ENCODE measurements at places on chromosomes 3 and 15.

- no peak for DNase-seq
Measured at GRCh38 chr3:183438735-183439134, 10.3 kb upstream of the MCF2L2 start.

- no peak for DNase-seq
Measured at GRCh38 chr15:66822114-66822513, 120.1 kb downstream of the SMAD6 start.

- DNase-seq: no peak
Measured at GRCh38 chr3:147119346-147119745, 287.0 kb downstream of the ZIC4 start.

- no peak for DNase-seq
Measured at GRCh38 chr15:75672646-75673425, 25.1 kb downstream of the SNX33 start.

DNA sequence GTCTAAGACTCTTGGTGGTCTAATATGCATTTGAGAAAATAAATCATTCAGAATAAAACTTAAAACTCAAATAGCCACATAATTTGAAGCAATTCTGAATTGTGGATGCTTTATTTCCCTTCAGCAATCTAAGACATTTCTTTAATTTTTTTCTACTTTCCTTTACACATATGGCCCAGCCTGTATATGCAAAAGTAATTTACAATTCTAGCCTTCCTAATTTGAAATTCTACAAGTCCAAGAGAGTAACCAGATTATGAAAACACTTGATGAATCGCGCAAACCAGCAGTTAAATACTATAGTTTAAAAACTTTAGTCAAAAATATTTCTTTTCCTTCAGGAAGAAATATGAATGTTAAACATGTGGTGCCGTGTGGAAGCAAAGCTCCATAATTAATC is 1014.2 kb downstream of the TUSC7 start:
- no peak for DNase-seq

DNA sequence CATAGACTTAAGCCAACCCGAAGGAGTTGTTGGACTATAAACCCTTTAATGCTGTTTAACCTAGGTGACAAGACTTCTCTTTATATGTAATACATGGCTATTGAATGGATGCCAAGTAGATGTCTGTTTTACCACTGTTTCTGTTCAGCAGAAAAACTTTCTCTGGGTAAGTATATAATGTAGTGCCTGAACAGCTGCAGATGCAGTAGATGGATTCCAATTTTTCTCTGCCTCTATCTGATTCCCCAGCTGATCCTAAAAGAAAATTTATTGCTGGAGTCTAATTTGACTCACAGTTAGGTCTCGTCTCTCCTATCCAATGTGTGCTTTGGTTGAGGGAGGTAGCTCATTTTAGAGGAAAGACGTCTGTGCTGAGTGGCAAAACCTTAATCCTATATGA is 256.5 kb upstream of the CBLB start:
- no peak for DNase-seq

DNA sequence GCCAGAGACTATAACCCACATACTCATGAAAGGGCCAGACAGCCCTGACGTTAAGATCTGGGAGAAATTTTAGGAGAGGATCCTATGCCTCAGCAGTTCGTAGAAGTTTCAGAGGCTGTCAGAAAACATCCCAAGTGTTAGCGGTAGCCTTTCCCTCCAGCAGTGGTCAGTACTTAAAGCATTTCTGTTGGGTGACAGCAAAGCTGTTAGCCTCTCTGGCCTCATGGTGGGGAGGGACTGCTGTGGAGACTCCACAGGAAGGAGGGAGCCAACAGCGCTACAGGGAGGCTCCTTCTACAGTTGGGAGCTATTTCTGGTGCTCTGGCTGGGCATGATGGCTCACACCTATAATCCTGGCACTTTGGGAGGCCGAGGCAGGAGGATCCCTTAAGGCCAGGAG is 27.4 kb downstream of the IDH2 start:
- DNase-seq: no peak

DNA sequence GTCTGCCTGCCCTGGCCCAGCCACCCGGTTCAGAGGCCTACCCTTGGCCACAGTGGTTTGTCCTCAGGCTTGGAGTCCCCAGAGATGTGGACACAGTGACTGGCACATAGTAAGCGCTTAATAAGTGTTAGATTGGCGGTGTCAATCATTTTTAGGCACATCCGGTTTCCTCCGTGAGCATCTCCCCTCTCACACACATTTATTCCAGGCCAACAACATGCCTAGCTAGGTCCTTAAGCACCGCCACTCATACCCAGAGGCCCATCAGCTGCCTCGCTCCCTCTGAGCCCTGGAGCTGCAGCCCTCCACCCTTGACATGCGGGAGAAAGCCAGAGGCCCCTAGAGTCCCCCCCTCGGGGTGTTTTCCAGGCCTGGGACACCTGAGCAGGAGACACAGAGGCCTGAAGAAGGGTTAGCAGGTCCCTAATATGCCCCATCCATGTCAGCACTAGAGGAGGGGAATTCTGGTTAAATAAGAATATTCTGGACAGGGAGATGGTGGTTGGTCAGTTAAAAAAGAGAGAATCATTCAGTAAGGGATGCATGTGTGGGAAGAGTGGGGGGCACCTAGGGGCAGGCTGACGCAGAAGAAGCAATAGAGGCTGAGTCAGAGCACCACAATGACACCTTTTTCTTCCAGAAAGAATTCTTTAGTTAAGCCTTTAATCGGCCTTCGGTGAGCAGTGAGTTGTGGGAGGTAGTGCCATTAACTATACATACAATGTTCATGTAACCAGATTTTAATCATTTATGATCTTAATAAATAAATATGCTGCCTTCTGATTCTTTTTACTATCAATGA is 22.3 kb downstream of the NR2F2 start:
- DNase-seq: no peak

DNA sequence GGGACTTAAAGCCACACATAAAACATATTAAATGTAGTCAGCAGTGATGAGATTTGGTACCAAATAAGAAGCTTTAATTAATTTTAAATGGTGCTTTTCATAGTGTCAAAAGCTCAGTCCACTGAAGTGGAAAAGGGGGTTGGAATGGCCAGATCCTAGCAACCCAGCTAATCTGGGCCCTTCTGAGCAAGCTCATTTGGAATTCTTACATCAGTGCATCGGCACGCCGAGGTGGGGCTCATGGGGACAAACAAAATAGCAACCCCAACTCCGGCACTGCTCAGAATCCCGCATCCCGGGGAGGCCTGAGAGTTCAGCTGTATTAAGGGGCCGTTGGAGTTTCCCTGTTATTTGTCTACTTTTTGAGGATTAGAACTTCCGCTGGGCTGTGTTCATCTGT is 526.4 kb downstream of the SOX2 start:
- DNase-seq: no peak

DNA sequence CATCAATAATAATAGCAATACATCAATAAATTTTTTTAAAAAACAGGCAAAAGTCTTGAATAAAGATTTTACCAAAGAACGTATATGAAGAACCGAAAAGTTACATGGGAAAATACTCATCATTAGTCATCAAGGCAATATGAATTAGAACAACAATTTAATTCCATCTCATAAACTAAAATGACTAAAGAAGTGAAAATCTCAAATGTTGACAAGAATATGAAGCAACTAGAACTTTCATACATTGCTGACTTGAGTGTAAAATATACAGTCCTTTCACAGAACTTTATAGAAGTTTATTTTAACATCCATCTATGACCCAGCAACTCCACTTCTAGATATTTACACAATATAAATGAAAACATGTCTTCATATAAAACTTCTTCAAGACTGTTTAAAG is 35.3 kb upstream of the ABHD10 start:
- no peak for DNase-seq

DNA sequence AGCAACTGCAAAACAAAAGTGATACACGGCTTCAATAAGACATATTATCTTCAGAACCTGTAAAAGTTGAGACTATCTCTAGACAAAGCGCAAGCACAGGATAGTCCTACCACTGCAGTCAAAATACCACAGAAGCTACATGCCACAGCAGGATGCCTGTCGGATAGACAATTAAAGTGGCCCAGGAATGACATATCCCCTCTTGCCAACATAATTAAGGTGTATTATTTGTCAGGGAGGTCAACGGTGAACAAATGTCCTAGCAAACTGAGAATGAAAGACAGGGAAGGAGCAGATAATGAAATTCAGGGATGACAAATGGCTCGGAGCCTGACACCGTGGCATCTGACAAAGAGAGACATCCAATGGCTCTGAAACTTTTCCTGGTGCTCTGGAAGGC is 185.7 kb downstream of the MECOM start:
- no peak for DNase-seq

- DNase-seq: no peak
Measured at GRCh38 chr3:179907784-179908482, 128.8 kb downstream of the PEX5L start.
